Activated CD8-positive, alpha-beta T cell treated with anti-CD3 and anti-CD28 coated beads for 36 hours (primary cell): ENCODE measurements at places on chromosomes 5 and 9. TPM values are rescaled to one million over a fixed set of nuclear protein-coding genes. Genes with fewer than 3 reads are reported as not detected.

GRCh38 chr5:153831973-153832372 lies 206.7 kb downstream of the FAM114A2 start:
- DNase-seq, result no peak

The SNX18 gene
- 6.8 TPM for total RNA-seq

The DMRTA1 gene
- not detected for total RNA-seq

GRCh38 chr5:115456056-115456455 lies 88.5 kb downstream of the FEM1C start:
- DNase-seq, result no peak

The SPINK7 gene
- not detected for total RNA-seq

- no peak for DNase-seq
These were observed 242.2 kb downstream of the FER start for GRCh38 chr5:108989761-108990392.

The PCDHB9 gene
- total RNA-seq, result not detected

GRCh38 chr9:128706671-128707381 lies 4.5 kb downstream of the PKN3 start:
- no peak for DNase-seq

DNA sequence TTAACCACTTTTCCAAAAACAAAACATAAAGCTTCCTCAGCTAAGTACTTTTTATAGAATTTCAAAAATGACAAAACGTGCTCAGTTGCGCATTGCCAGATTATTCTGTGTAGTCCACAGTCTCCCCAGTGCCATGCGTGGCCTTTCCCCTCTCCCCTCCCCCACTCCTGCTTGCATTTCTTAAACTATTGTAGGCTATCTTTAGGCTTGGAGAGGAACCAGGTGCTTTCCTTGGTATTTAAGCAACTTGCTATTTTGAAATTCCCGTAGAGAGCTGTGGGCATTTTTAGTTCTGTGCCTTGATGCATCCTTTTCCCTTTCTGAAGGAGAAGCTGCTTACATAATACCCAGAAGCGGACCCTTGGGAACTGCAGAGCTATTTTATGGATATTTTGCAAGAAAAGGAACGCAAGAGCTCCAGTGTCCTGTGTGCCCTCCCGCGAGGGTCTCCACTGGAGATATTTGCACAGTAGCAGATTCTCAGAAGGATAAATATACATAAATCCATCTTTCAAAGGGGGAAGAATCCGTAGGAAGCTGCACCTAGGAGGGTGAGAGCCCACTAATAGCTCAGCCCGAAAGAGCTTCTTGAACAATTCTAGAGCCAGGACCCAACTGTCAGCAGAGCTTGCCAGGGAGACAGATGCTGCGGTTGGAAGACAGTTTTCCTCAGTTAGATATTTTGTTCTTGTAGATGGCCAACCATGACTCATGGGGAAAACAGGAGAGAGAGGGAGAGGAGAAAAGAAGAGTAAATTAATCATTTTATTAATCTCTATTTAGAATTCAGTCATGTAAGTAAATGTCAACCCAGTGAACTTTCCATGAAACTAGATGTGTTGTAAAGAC lies 1298.3 kb upstream of the WWC1 start:
- no peak for DNase-seq

The INIP gene
- total RNA-seq, result 28.9 TPM

GRCh38 chr9:129497005-129497812 lies 123.7 kb downstream of the C9orf50 start:
- no peak for DNase-seq

The ANXA6 gene
- total RNA-seq, result 328 TPM

- no peak for DNase-seq
These were observed 1243.0 kb upstream of the CDH9 start for GRCh38 chr5:28281351-28281750.

The FRMD3 gene
- 1.1 TPM for total RNA-seq

The NUTM2G gene
- not detected for total RNA-seq

GRCh38 chr5:163807781-163808180 lies 302.4 kb downstream of the MAT2B start:
- DNase-seq, result no peak

GRCh38 chr9:81737871-81738507 lies 48.6 kb upstream of the TLE1 start:
- no peak for DNase-seq

The C6 gene
- not detected for total RNA-seq

DNA sequence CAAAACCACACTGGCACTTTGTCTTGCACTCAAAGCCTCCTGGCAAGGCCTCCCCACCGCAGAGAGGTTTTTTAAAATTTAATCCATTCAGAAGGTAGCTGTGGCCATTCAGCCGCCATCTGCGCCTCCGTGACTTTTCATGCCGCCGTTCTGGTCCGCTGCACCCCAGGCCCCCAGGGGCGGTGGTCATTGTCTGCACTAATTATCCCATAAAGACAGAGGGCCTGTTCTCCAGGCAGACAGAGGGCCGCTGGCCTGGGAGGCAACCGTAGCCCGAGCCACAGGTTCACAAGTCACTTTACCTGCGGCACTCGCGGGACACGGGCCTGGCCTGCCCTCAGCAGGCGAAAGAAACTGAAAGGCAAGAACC lies 49.4 kb downstream of the EXD3 start:
- no peak for DNase-seq

The SLC6A7 gene
- not detected for total RNA-seq

DNA sequence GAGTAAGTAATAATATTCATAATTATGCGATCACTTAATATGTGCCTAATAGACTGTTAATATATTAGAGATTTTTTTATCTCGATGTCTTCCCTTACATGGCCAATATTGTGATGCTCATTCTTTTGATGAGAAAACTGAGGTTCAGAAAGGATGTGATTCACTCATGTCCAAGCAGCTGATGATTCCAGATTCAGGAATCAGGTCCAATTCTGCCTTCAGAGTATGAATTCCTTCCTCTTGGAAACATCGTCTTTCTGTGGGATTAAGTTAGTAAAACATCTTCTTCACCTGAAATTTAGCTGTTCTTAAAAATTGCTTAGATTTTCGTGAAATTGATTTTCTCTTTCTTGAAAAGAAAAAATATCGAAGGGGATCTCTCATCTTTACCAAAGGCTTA lies 242.5 kb upstream of the RFX3 start:
- DNase-seq, result no peak

The LECT2 gene
- not detected for total RNA-seq

GRCh38 chr5:177453852-177454396 lies 7.3 kb downstream of the PRR7 start:
- no peak for DNase-seq

The TSSK1B gene
- total RNA-seq, result not detected

- no peak for DNase-seq
These were observed 235.2 kb downstream of the NR3C1 start for GRCh38 chr5:143168171-143168741.

- no peak for DNase-seq
These were observed 124.5 kb upstream of the PHYKPL start for GRCh38 chr5:178357121-178357521.

The RALGPS1 gene
- 2.2 TPM for total RNA-seq

GRCh38 chr9:34988218-34989002 lies 1.1 kb upstream of the DNAJB5 start:
- DNase-seq, result peak; percentile 80

DNA sequence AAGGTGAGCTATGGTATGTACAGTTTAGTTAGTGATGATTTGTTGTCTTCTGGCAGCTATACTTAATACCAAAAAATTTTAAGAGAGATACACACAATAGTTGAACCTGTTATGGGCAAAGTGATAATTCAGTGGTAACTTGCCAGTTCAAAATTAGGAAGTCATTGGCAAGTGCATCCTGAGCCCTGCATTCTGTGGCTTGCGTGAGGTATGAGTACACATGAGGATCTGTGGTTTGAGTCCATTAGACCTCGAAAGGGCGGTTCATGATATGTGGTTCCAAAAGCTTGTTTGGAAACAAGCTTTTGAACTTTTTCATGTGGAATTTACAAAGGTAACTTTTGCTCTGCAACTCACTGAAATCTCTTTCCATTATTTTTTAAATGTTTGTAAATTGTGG lies 47.0 kb downstream of the GPR21 start:
- DNase-seq, result no peak

The ALDH7A1 gene
- total RNA-seq, result 5.1 TPM

GRCh38 chr5:135057233-135057632 lies 23.2 kb upstream of the PITX1 start:
- no peak for DNase-seq

DNA sequence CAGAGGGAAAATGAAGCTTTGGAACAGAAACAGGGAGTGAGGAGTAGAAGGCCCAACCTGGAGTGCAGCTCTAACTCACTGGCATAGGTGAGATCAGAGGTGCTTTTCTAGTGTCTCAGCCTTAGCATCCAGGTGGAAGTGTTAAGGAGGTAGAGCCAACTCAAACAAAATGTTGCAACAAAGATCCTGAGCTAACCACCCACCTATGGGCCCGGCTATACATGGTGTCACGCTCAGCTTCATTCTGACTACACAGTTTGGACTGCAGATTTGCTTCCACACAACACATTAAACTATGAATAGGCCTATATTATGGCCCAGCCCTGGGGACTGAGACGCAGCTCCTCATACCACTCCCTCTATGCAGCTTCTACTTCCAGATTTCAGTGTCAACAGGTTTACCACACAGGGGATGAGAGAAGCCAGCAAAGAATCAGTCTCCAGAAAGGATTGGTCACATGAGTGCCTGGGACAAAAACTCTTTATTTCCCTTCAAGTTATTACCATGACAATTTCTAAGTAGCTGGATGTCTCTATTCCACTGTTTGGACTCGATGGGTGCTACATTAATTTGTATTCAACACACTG lies 9.0 kb downstream of the C5orf63 start:
- DNase-seq, result no peak

The SMIM33 gene
- total RNA-seq, result not detected

DNA sequence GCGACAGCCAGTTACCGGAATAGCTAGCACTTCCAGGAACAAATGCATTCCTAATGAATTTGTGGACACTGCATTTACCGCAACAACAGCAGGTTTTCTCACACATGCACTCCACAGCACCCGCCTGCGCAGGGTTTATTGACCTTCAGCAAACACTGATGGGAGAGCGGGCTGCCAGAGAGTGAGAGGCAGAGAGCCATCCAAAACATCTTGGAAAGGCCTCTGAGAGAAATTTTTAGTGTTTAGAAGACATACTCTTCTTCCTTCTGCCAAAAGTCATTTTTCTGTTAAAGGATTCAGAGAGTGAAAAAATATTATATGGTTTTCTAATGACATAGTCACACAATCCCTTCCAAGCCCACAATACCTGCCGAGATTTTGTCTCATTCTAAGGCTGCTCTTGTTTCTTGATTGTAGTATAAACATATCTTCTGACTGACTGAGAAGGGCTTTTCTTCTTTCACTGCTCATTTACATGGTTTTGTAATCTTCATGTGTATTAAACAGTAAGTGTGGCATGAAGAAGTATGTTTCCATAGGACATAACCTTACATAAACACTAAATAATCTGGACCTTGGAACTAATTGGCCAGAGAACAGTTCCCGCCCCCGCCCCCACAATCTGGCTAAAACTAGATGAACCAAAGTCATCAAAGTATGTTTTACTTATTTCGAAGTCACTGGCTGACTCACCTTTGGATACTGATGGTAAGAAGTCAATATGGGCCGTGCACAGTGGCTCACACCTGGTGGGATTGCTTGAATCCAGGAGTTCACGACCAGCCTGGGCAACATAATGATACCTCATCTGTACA lies 432.5 kb upstream of the MEF2C start:
- DNase-seq, result no peak
